WTC11 (cell line): ENCODE measurements at places on chromosomes 5 and 9. TPM values are rescaled to one million over a fixed set of nuclear protein-coding genes. Genes with fewer than 3 reads are reported as not detected.

- no peak for DNase-seq
- no peak overlapping the region for H3K27ac ChIP-seq
- H3K4me1 ChIP-seq, result no peaks in the 10 kb centered on the region
- H3K27me3 ChIP-seq, result no peaks in the 10 kb centered on the region
- H3K4me3 ChIP-seq, result no peak overlapping the region
Observed at GRCh38 chr5:59296317-59297264, 596.9 kb downstream of the PDE4D start.

- no peak overlapping the region for H3K4me3 ChIP-seq
- H3K27ac ChIP-seq, result no peak overlapping the region
- no peaks in the 10 kb centered on the region for H3K27me3 ChIP-seq
- no peaks in the 10 kb centered on the region for H3K36me3 ChIP-seq
Observed at GRCh38 chr9:17807613-17808282, 228.9 kb downstream of the SH3GL2 start.

DNA sequence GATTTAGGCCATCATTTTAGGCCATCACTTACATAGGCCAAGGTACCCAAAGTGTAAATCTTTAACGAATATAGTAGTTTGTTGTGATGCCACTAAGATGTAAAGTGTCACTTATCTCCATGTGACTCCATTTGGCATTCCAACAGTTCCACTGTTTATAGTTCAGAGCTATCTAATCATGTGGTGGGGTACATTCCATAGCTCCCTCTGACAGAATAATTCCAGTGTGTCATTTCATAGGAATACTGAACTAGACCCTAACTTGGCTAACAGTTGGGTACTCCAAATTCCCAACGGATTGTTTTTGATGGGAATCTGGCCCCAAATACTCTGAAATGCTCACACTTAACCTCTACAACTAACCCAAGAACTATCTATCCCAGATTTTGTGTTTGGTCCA, 76.7 kb upstream of the FST start:
- DNase-seq, result no peak
- H3K27ac ChIP-seq, result no peak overlapping the region
- no peak overlapping the region for H3K4me3 ChIP-seq
- no peaks in the 10 kb centered on the region for H3K27me3 ChIP-seq
- H3K4me1 ChIP-seq, result no peaks in the 10 kb centered on the region
- H3K36me3 ChIP-seq, result no peaks in the 10 kb centered on the region

GRCh38 chr5:140251527-140251973, 51.4 kb downstream of the PFDN1 start:
- H3K36me3 ChIP-seq, result peaks cover 9% of the 10 kb centered on the region; the same call in 1 of the 2 replicates
- H3K27me3 ChIP-seq, result no peaks in the 10 kb centered on the region
- DNase-seq, result no peak
- H3K4me1 ChIP-seq, result peaks cover 13% of the 10 kb centered on the region
- H3K4me3 ChIP-seq, result no peak overlapping the region

GRCh38 chr5:14659821-14660607, 4.5 kb upstream of the OTULIN start:
- peaks cover 27% of the 10 kb centered on the region for H3K27me3 ChIP-seq
- H3K36me3 ChIP-seq, result no peaks in the 10 kb centered on the region
- DNase-seq, result no peak
- H3K4me1 ChIP-seq, result peaks cover 6% of the 10 kb centered on the region
- no peak overlapping the region for H3K4me3 ChIP-seq

DNA sequence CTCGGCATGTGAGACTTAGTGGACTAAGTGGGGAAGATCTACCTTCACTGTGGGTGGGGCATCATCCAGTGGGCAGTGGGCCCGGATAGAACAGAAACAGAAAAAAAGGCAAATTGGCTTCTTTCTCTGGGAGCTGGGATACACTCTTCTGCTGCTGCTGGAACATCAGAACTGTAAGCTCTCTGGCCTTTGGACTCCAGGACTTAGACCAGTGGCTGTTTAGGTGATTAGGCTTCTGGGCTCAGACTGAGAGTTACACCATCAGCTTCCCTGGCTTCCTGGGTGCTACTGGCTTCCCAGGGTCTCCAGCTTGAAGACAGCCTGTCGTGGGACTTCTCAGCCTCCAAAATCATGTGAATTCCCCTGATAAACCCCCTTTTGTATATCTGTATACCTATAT, 122.7 kb upstream of the SLC28A3 start:
- H3K4me1 ChIP-seq, result no peaks in the 10 kb centered on the region
- no peak overlapping the region for H3K27ac ChIP-seq
- no peak for DNase-seq
- peaks cover 3% of the 10 kb centered on the region; the same call in 1 of the 2 replicates for H3K36me3 ChIP-seq
- H3K4me3 ChIP-seq, result no peak overlapping the region

Gene OR1J2
- not detected in 3 replicates for total RNA-seq

Gene NOXA1
- 2.9 to 5.9 TPM (median 4.8 TPM) in 3 replicates for total RNA-seq
